ENCODE measurements at places on chromosomes 4 and X.

GRCh38 chr4:143294310-143294709, 42.4 kb upstream of the GAB1 start:
- no peak for DNase-seq

GRCh38 chrX:31500921-31501320, 429.1 kb upstream of the FTHL17 start:
- DNase-seq, result no peak

GRCh38 chr4:170079981-170080380, 9.8 kb downstream of the AADAT start:
- no peak for DNase-seq

DNA sequence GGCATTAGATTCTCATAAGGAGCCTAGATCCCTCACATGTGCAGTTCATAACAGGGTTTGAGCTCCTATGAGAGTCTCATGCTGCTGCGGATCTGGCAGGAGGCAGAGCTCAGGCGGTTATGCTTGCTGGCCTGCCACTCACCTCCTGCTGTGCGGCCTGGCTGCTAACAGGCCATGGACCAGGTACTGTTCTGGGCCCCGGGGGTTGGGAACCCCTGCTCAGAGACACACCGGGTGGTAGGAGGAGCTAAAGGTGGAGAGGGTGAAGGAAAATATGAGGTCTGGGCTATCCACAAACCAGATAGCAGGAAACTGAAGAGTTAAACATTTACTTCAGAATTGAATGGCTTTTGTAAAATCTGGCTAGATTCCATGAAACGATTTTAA, 5.9 kb upstream of the F11 start:
- no peak for DNase-seq
